ENCODE measurements at places on chromosomes 5 and 9.

- no peak for DNase-seq
Measured at GRCh38 chr5:15897656-15898055, 281.9 kb downstream of the MARCHF11 start.

DNA sequence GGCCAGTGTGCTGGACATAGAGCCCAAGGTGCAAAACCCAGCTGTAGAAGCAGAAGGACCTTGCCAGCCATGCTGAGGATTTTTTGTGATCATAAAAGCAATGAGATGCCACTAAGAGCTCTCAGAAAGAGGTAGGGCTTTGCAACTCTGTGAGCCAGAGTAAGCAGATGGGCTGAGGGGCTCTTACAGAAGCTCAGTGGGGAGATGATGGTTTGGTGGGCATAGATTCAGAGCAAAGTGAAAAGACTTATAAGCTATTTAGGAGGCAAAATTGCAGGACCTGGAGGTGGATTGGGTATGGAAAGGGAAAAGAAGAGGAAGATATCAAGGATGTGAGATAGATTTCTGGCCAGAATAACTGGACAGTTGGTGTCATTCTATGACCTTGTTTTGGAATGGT lies 302.0 kb downstream of the NTRK2 start:
- DNase-seq: no peak

DNA sequence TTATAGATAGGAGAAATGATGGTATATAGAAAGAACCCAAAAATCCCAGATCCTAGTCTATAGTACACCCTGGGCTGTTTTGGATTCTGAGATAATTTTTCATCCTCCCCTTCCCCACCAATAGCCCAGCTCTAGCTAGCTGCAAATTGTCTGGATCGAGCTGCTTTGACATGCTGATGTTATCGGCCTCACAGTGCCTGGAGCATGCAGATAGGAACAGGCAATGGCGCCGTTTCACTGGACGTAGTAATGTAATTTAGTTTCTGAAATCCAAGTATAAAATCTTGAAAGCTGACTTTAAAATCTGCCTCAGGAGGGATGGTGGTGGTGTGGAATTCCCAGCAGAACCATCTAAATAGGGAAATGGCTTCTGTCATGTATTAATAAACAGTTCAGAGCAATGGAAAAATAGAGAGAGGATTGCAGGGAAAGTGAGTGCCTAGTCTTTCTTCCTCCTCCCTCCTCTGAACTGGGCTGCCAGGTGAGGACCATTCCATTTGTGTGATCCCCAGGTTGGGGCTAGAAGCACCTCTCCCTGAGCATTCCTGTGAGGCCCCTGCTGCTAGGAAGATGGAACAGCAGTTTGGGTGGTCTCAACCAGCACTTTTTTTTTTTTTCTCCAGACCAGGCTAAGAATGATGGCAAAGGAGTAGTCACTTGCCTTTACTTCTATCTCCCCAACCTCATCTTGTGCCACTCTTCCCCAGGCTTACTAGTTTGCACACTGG lies 31.9 kb downstream of the FAM219A start:
- no peak for DNase-seq

- peak; percentile 55 for DNase-seq
Measured at GRCh38 chr5:159405611-159406031, 75.3 kb upstream of the IL12B start.

DNA sequence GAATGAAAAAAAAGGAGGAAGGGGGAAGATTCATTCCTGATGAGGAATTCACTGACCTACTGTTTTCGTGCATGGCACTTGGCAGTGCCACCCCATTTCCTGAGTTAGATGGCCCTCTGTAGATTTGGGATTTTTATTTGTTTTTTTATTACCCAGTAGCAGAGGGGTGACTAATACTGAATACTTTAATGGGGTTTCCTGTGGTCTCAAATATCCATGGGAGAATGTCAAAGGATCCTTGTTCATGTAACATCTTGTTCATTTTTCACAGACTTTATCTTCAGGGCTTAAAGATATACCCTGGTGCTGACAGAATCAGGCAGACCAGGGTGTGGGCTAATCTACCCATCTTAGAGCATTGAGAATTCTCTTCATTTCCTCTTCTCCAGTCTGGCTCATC lies 93.0 kb downstream of the MAMDC2 start:
- no peak for DNase-seq

- DNase-seq: peak; percentile 64
Measured at GRCh38 chr9:33264003-33264472, 470 bp downstream of the BAG1 start.

GRCh38 chr5:11619339-11620024 lies 284.8 kb downstream of the CTNND2 start:
- no peak for DNase-seq

DNA sequence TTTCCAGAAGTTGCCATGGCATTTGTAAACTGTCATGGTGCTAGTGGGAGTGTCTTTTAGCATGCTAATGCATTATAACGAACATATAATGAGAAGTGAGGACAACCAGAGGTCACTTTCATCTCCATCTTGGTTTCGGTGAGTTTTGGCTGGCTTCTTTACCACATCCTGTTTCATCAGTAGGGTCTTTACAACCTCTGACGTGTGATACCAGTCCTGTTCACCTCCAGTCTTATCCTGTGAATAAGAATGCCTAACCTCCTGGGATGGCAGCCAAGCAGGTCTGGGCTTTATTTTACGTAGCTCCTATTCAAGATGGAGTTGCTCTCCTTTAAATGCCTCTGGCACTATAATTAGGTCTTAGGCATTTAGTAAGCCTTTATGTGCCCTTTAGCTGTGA lies 20.4 kb upstream of the RFK start:
- DNase-seq: no peak

DNA sequence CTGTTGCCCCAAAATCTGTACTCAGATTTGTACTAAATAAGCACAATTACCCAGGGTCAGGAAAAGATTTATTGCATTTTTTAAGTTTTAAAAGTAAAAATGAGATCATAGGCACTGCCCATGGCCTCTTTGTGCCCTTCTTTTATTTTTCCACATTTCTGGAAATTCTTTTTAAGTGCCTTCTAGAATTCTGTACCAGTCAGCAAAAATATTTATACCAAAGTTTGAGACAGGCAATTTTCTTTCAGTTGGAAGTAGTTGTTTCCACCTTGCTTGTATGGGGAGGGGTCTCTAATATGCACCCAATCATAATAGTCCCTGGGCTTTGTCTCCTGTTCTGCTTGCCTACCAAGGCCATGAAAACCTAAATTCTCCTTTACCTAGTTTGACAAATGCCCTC lies 5.6 kb upstream of the RNF20 start:
- DNase-seq: no peak

GRCh38 chr5:17399931-17400330 lies 98.1 kb upstream of the TAF11L2 start:
- peak; percentile 21 for DNase-seq
